Right lobe of liver (tissue), 6 donors: ENCODE measurements at places on chromosomes 11 and 22. TPM values are rescaled to one million over a fixed set of nuclear protein-coding genes. Genes with fewer than 3 reads are reported as not detected.

C11orf16 gene
- not detected for total RNA-seq

GRIK4 gene
- 0.11 TPM for total RNA-seq

CATSPERZ gene
- total RNA-seq: not detected

TSPAN32 gene
- total RNA-seq: not detected

GAB4 gene
- total RNA-seq: not detected

- no peaks in the 10 kb centered on the region for H3K27me3 ChIP-seq
- peaks cover 49% of the 10 kb centered on the region for H3K36me3 ChIP-seq
- H3K4me3 ChIP-seq: peak overlapping the region; percentile 61
- no peaks in the 10 kb centered on the region for H3K4me1 ChIP-seq
Observed at GRCh38 chr11:65502555-65503367, 3.9 kb downstream of the MALAT1 start.

GRCh38 chr22:37166675-37167066 lies 17.0 kb upstream of the IL2RB start:
- DNase-seq: peak; percentile 88
- no peaks in the 10 kb centered on the region for H3K36me3 ChIP-seq
- H3K4me1 ChIP-seq: no peaks in the 10 kb centered on the region
- H3K27ac ChIP-seq: no peak overlapping the region
- H3K4me3 ChIP-seq: no peak overlapping the region

DNA sequence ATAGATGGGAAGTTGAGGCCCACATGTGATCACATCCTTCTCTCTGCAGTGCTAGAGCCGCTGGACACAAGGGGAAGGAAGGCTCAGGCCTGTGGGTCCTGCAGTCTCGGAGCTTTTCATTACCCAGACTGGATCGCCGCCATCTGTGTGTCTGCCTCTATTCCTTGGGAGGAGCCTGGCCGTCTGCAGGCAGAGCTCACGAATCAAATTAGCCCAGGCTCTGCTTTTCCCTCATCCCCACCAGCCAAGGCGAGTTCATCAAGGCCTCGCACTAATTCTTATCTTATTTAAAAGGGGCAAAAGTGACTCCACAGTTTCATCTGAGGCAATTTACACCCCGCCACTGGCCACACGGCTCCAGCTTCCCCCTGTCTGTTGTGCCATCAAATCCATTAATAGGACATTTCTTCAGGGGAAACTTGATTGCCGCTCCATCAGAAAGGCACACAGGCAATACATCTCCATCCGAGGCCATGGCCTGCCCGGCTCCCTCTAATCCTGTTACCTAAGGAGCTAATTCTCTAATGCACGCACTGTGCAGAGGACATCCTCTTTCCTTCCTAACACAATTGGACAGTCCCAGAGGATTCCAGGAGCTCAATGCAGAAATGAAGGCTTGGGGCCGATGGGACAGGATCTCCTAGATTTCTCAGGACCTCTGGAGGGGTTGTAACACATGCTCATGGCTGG lies 3.3 kb upstream of the HTR3A start:
- DNase-seq: no peak
- H3K4me3 ChIP-seq: no peak overlapping the region
- H3K27ac ChIP-seq: no peak overlapping the region
- no peaks in the 10 kb centered on the region for H3K36me3 ChIP-seq
- H3K27me3 ChIP-seq: no peaks in the 10 kb centered on the region
- H3K4me1 ChIP-seq: no peaks in the 10 kb centered on the region

DNA sequence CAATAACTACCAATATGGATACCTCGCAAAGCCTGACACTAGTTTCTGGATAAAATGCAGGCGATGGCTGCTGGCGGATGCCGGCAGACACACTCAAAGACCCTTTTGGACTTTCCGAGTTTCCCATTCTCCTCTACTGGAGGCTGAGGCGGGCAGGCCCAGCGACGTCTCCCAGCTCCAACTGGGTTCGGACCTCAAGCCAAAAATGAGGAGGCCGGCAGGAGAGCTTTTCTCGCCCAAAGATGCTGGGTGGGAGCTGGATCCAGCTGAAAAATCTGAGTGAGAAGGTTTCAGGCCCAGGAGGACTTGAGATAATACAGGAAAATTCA lies 428 bp upstream of the FEZ1 start:
- H3K27ac ChIP-seq: no peak overlapping the region
- peak overlapping the region; percentile 44 for H3K4me3 ChIP-seq
- no peak for DNase-seq

GRCh38 chr11:133215596-133216230 lies 316.6 kb downstream of the OPCML start:
- no peaks in the 10 kb centered on the region for H3K27me3 ChIP-seq
- H3K4me3 ChIP-seq: no peak overlapping the region
- no peaks in the 10 kb centered on the region for H3K4me1 ChIP-seq
- H3K36me3 ChIP-seq: no peaks in the 10 kb centered on the region

GRCh38 chr11:115578275-115578674 lies 74.1 kb upstream of the CADM1 start:
- no peak overlapping the region for H3K27ac ChIP-seq
- DNase-seq: no peak
- no peaks in the 10 kb centered on the region for H3K27me3 ChIP-seq
- H3K4me3 ChIP-seq: no peak overlapping the region

DNA sequence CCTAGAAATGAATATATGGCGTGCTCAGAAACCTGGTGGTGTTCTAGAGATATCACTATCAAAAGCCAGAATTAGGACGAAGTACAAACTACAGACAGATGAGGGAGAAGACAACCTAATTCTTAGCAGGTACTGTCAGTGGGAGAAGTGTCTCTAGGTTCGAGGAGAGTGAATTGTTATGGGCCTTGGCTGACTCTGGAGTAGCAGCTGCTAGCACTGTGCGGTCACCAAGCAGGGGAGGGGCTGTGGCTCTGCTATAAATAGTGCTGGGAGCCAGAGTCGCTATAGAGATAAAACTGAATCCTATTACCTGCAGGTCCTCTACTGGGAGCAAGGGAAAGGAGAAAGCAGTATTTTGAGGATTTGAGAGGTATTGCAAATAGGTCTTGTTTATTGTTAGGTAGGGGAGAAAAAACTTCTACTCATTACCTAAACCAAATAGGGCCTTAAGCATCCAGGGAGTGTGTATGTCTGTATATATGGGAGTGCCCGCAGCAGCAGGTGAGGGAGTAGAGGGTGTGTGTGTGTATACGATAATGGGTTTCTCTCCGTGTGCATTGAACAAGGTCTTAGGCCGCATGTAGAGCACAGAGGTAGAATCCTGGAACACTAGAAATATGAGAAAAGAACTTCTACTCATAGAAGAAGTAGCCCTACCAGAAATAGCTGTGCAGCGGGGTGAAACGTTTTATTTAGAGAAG lies 2.2 kb downstream of the MADD start:
- H3K4me1 ChIP-seq: no peaks in the 10 kb centered on the region
- H3K27ac ChIP-seq: no peak overlapping the region
- H3K27me3 ChIP-seq: no peaks in the 10 kb centered on the region
- no peak overlapping the region for H3K4me3 ChIP-seq
- DNase-seq: no peak

DNA sequence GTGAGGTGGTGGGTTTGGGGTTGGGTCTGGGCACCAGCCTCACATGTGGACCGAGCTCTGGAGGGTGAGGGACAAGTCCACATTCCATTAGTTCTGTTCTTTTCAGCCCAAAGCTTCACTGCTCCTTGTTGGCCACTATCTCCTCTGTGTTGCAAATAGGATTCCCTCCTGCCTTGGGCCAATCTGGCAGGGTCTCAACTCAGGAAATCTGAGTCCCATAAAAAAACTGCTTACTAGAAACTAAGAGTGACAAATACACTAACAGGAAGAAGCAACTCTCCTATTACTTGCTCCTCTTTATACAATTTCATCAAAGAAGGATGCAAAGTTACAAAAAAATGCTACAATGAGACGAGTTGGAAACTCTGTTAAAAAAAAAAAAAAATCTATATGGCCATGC lies 66.2 kb upstream of the CSNK1E start:
- no peak overlapping the region for H3K4me3 ChIP-seq
- no peaks in the 10 kb centered on the region for H3K36me3 ChIP-seq
- H3K4me1 ChIP-seq: no peaks in the 10 kb centered on the region
- H3K27me3 ChIP-seq: no peaks in the 10 kb centered on the region

GRCh38 chr11:10317776-10318526 lies 13.1 kb downstream of the ADM start:
- H3K4me3 ChIP-seq: no peak overlapping the region
- peaks cover 4% of the 10 kb centered on the region for H3K4me1 ChIP-seq
- H3K27ac ChIP-seq: no peak overlapping the region
- DNase-seq: no peak
